Uterine smooth muscle cell (primary cell): ENCODE measurements at places on chromosomes 7 and 10. TPM values are rescaled to one million over a fixed set of nuclear protein-coding genes. Genes with fewer than 3 reads are reported as not detected.

The SPDYE3 gene
- total RNA-seq = not detected in 2 replicates

The LAMB1 gene
- total RNA-seq = 208 and 292 TPM in 2 replicates

The ZNF680 gene
- 9.5 and 12.9 TPM in 2 replicates for total RNA-seq

The EPO gene
- total RNA-seq = not detected in 2 replicates

The HMX2 gene
- not detected in 2 replicates for total RNA-seq

The CYP26C1 gene
- total RNA-seq = 0.12 TPM in 1 of 2 replicates, not detected in the other

The TRIM74 gene
- not detected in 2 replicates for total RNA-seq

The LRRC61 gene
- 1.9 and 2.2 TPM in 2 replicates for total RNA-seq

The OIT3 gene
- total RNA-seq = under 0.01 TPM in 1 of 2 replicates, not detected in the other

The MSMB gene
- total RNA-seq = 0.62 TPM in 1 of 2 replicates, not detected in the other

The AEBP1 gene
- total RNA-seq = 62.5 and 165 TPM in 2 replicates

The FAS gene
- total RNA-seq = 59.2 and 80.0 TPM in 2 replicates

The CALHM3 gene
- not detected in 2 replicates for total RNA-seq

The SLC37A3 gene
- 67.3 and 71.7 TPM in 2 replicates for total RNA-seq

The ADAM12 gene
- total RNA-seq = 40.8 and 119 TPM in 2 replicates

The PILRA gene
- total RNA-seq = 0.12 TPM in 1 of 2 replicates, not detected in the other

The TCAF1 gene
- total RNA-seq = 63.2 and 68.2 TPM in 2 replicates

The HNRNPH3 gene
- 27.0 and 46.7 TPM in 2 replicates for total RNA-seq

The PLEKHA1 gene
- total RNA-seq = 8.6 and 11.9 TPM in 2 replicates

The TMEM176A gene
- total RNA-seq = 0.22 TPM in 1 of 2 replicates, not detected in the other

The STEAP4 gene
- total RNA-seq = under 0.01 TPM in 1 of 2 replicates, not detected in the other

The FFAR4 gene
- not detected in 2 replicates for total RNA-seq

The DNAJC30 gene
- 1.8 and 2.2 TPM in 2 replicates for total RNA-seq
